CD4-positive, alpha-beta T cell treated with Interleukin-2 at 100 ng/mL for 4 hours (primary cell): ENCODE measurements at places on chromosomes 3 and 15.

DNA sequence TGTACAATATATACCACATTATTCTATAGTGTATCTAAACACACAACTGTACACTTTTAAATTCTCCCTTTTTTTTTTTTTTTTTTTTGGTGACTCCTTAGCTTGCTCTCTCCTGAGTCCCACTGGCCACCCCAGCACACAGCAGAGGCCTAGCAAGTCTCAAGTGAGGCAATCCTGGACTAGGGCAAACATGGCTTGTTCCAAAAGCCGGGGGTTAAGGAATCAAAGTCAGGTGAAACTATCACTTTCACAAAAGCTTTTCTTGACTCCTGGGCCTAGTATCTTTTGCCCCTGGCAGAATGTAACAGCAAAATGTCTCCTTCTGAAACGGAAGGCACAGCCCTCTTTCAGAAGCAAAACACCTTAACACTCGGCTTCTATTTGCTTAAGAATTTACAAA lies 5.8 kb downstream of the EOMES start:
- no peak for DNase-seq

GRCh38 chr15:101501703-101502373 lies 12.3 kb upstream of the PCSK6 start:
- peak; percentile 30 for DNase-seq

DNA sequence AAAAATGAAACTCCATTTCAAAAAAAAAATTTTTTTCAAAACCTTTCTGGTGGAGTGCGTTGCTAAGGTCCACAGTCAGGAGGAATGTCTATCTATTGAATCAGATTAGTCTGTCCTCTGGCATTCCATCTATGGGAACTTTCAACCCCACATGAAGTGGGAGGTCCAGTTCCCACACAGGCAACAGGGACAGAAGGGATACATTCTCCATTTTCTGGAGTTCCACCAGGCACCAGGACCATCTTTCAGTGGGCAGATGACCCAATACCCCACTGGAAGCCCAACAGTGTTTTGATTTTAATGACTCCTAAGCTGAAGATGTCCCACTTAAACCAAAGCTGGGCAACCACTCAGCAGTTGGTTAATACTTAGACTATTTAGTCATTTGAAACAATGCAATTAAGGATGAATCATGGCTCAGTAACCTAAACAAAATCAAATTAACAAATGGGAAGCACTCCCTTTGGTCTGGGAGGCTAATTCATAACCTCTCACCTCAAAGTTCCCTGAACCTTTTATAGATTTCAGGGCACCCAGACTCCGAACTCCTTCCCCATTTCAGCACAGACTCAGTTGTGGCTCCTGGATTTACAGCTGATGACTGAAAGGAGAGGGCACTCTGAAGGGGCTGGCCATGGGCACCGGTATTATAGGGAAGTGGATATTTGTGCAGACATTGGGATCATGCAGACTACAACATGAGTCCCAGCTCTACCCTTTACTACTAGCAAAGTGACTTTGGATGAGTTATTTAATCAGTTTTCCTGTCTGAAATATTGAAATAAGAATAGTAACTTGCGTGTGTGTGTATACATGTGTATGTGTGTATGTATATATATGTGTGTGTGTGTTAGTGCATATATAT lies 264.3 kb upstream of the LRTM1 start:
- DNase-seq, result no peak

DNA sequence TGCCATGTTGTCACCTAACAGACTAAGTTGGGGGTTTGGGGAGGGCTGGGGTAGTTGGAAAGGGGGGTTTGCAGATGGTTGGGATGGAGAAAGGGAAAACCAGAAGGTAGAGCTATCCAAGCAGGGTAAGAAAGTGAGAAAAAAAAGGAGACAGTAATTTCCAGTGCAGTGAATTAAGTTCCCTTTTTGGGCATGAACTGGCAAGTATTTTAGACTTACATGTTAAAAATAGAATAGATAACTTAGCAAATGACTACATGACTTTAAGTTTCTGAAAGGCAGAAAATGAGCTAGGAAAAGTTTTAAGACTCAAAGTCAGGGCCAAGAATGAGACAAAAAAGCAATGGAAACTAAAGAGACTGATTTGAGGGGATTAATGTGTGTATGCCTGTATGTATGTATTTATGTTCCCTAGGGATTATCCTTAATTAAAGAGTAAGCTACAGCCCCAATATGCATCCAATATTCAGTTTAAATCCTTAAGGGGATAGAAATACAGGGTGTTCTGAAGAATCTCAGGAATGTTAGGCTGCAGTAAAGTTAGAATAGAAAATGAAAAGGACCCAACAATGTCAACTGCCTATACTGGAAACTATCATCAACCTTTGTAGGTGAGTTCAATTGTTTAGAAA lies 285.2 kb upstream of the MME start:
- DNase-seq, result no peak

DNA sequence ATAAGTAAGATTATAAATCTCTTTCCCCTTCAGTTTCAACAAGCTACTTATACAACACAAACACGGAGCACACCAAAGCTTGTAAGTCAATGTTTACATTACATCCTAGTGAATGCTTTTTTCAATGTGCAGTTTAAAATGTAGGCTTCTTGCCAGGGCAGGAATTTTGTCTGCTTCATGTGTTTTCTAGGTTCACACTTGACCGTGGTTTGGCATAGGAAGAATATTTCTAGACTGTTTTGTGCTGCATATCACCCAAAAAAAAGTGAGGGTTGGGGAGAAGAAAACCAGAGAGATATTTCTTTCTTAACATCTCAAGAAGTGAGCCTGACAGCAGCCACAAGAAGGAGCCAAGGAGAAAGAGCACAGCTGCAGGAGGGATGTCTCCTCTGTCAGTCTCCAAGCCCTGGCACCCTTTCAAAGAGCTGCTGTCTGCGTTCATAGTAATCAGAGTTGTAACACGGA lies 255.8 kb downstream of the MEIS2 start:
- DNase-seq, result no peak

DNA sequence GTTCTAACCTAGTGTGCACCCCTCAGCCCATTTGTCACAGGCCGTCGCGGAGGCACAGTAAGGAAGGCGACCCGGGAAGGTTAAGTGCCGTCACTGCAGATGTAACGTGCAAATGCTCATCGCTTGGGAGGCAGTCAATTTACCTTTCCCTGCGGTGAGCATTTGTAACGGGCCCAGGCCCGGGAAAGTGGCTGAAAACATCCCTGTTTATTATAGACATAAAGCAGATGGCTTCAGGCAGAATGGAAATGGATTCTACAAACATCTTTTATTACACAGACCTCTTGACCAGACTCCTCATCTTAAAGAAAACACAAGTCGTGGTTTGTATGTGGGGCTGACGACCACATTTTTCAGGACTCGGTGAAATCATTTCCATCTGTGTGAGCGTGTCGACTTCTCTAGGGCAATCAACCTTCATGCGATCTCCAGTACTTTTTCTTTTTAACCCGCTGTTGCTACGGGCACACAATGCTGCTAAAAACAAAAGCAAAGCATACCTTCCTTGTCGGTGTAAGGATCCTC lies 43.6 kb downstream of the NMNAT3 start:
- no peak for DNase-seq

GRCh38 chr3:99868311-99868646 lies 50.6 kb downstream of the CMSS1 start:
- DNase-seq, result no peak

- no peak for DNase-seq
These were observed 375.6 kb upstream of the GBE1 start for GRCh38 chr3:82137050-82137449.

DNA sequence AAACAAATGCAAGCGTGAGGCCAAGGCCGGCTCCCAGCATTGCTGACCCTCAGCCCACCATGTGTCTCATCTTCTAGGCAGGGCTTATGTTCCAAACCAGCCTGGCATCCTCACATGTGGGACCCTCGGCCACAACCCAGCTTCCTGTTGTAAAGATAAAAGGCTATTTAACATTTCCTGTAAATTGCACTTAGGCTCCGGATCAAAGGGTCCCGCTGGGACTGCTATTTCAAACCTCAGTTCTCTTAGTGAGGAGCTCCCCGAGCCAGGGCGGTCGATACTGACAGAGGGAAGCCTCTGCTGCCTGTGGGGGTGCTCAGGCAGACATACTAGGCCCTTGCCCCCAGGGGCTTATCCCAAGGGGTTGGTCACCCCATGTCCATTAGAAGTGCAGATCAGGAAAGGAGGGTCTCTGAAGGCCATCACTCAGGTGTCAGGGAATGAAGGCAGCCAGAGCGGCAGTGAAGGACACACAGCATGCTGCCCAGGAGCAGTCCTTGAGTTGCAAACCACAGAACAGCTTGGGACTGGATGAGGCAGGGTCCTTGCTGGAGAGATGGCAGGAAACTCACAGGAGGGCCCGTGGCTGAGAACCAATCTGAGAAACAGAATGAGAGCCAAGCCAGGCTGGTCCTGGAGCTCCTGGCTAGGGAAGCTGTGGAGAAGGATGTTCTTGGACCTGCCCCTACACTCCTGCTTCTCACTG lies 239.9 kb downstream of the TLE3 start:
- DNase-seq, result no peak

GRCh38 chr3:10228248-10228950 lies 19.9 kb upstream of the TATDN2 start:
- DNase-seq, result no peak

GRCh38 chr15:44308415-44308814 lies 19.9 kb downstream of the GOLM2 start:
- no peak for DNase-seq

- peak; percentile 57 for DNase-seq
These were observed 67.8 kb downstream of the UBP1 start for GRCh38 chr3:33372218-33373081.

GRCh38 chr3:129435367-129435766 lies 4.4 kb downstream of the MBD4 start:
- DNase-seq, result no peak

DNA sequence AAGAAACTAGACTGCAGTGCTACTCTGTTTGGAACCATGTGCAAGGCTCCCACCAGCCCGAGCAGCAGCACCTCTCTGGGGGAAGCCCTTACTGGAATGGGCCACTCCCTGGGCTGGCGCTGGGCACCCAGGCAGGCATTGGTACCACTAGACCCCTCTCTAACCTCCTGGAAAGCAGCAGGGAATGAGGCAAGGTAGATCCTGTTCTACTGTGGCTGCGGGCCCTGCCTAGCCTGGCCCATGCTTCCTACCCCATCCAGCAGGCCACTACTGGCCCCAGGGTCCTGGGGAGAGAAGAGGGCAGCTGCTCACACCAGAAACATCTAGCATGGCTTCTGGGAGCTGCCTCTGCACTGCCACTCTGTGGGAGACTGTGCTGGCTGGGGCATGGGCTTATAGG lies 44.8 kb downstream of the MESD start:
- DNase-seq, result no peak

DNA sequence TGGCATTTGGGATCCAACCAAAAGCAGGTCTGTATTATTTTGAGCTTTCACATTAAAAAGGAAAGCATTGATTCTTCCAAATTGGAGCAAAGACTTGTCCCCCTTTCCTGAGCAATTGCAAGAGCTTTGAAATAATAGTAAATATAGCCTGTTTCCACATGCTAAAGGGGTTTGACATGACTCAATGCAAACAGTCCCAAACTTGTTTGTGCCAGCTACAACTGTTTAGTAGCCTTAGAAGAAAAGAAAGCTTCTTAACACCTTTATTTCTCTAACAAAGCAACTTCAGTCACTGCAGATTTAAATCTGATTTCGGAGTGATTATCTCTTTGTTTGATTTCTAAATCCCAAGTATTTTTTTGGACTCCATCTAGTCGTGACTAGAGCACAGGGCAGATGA lies 180.2 kb downstream of the SEMA6D start:
- no peak for DNase-seq

DNA sequence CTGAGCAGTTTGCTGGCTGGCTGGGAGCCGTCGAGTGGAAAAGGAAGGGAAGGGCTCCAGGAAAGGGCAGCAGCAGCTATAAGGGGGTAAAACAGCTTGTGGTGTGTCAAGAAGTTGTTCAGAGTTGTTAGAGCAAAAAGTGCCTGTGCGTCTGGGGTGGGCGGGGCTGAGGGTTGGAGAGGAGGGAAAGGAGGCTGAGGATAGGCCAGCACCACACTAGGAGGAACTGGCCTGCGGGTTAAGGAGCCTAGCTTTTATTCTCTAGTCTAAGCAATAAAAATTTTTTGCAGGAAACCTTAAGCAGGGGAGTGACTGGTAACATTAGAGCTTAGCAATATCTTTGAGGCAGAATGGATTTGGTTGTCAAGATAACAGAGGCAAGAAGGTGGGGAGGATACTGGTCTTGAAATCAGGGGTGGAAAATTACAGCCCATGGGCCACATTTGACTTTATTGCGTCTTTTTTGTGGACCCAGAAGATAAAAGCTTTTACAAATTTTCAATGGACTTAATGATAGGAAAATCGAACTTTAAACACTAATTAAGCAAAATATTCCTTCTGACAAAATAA lies 134.5 kb upstream of the AADACL2 start:
- DNase-seq, result no peak

DNA sequence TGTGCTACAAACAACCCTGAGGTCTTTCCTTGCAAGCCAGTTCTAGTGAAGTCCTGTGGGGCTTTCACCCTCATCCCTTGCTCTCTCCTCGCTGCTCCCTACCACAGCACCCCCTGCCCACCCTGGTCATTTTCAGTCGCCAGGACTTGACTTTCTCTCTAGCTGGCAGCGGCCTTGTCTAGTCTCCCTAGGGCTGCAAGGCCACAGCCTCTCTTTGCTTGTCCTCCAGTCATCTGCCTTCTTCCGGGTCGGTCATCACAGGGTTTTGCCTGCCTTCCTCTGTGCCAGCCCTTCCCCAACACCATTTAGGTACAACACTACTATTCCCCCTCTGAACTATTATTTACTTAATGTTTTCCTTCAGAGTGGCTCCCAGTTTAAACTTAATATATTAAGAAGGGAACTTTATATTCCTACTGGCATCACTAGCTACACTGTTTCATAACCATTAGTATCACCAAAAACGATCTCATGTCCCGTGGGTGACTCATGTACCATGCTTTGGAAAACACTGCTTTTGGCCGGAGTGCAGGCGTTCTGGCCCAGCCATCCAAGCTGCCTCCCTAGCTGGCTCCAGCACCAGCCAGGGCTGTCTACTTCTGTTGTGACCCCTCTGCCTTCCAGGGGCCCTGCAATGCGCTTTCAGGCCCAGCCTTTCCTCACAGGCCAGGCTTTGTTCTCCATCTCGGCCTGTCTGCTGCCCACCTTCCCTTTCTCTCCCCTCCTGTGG lies 21.4 kb downstream of the FAH start:
- no peak for DNase-seq

DNA sequence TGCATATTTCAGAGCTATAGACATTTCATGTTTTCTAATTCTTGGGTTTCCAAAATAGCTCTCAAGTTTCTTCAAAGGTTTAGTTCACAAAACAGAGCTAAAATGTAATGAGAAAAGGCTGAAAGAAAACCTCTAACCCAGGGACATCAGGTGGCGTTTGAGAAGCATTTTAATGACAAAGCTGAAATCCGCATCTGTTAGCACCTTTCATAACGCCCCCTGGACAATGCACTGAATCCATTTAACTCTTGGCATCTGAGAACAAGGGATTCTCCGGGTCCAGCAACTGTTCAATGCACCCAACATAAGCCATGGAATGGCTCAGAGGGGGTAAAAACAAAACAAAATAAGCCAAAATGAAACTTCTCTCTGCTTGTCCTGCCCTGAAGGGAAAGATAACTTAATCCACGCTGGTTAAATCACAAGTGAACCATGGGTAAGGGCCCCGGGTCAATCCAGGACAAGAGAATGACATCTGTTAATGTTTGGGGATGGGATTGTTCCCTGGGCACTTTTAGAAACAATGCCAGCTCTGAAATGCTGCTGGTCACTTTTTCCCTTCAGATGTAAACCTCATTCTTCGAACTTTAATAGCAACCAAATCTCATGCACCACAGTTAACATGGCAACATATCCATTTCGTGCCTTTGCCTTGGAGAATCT lies 466.2 kb upstream of the ADAMTS9 start:
- DNase-seq, result no peak
